ENCODE measurements at places on chromosomes 1 and 21.

DNA sequence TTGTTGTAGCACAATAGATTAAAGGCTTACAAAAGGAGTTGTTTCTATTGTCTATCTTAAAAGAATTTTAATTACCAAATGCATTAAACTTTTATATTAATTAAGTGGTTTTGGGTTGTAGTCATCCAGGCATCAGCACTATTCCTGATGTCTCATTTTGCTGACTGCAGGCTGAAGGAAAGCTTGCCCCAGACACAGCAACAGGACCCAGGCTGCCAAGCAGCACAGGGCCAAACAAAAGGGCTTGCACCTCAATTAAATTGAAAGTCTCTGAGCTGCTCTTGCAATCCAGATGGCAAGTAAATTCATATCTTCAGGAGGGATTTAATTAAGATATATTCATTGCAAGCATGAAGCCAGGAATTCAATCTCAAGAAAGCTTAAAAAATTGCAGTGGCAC, 80.7 kb upstream of the CHODL start:
- H3K36me3 ChIP-seq, result no peaks in the 10 kb centered on the region
- H3K27me3 ChIP-seq, result no peaks in the 10 kb centered on the region
- no peaks in the 10 kb centered on the region for H3K4me1 ChIP-seq
- H3K27ac ChIP-seq, result no peak overlapping the region
- no peak for DNase-seq

DNA sequence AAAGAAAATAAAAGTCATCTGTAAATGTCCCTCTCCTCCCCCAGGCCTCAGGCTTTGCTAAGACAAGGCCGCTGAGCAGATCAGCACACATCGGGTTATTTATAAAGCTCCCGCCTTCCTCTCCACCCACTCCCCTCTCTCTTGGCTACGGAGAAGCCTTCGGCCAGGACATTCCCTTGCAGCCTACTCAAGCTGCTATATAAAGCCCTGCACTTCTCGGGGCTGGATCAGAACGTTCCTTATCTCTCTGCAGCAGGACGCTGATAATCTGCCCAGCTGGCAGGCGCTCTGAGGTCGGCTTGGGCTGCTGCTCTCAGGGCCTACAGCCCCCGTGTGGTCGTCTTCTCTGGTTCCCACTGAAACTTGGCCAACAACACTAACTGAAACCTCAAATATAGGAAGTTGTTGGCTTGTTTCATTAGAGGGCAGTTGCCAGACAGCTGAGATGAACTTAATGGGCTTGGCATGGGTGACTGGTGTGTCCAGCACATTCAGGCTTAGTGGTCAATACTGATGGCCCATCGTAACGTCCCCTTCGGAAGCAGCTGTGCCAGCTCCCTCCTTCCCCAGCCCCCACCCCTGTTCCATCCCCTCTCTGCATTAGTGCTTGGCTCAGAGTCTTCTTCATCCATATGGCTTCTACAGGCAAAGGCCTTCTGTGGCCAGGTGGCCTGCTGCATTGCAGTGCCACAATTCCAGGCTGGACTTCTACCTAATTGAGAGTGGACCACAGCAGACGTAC, 64.6 kb downstream of the IER5 start:
- H3K27ac ChIP-seq, result peak overlapping the region; percentile 75
- H3K36me3 ChIP-seq, result no peaks in the 10 kb centered on the region
- H3K4me3 ChIP-seq, result no peak overlapping the region
- peaks cover 23% of the 10 kb centered on the region for H3K4me1 ChIP-seq

DNA sequence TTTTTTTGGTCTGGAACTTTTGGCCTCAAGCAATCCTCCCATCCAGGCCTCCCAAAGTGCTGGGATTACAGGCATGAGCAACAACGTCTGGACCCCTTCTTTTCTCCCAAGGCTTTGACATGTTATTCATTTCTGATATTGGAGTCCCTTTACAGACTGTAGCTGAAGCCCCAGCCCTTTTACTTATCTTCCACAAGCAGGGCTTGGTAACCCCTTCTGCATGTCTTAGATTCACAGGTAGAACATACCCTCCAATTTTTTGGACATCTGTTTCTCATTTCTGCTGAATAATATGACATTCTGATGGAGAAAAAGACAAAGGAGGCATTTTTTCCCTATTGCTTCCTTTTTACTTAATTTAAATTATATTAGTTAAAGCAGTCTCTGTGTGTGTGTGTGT, 39.2 kb upstream of the RGS21 start:
- no peak overlapping the region for H3K27ac ChIP-seq
- DNase-seq, result no peak
- H3K27me3 ChIP-seq, result no peaks in the 10 kb centered on the region

DNA sequence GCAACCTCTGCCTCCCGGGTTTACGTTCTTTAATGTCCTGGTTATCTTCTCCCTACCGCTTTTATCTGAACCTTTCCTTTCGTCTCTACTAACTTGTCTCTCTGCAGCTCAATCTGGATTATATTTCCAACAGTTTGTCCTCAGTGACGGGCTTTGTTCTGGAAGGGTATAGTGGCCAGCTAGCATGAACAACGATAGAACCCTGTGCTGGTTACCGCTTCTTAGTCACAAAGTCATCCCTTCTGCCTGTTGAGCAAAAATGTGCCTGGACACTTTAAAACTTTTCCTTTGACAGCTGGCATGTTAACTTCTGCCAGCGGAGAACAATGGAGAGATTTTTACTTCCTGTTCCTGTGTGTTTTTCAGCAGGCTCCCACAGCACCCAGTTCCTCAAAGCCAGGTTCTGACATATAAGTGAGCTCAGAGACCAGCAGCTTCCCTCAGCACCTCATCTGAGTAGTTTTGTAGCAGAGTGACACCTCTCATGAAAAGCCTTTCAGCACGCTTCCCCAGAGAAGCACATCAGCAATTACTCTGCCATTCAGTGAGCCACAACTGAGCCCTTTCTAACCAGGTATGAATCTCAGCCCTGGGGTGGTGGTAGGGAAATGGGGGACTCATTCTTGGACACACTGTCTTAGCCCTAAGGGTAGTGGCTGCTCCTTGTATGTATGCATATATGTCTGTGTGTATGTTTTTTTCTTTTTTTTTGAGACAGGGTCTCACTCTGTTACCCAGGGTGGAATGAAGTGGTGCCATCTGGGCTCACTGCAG, 23.6 kb upstream of the CCDC17 start:
- no peaks in the 10 kb centered on the region for H3K4me1 ChIP-seq
- H3K27ac ChIP-seq, result no peak overlapping the region
- no peaks in the 10 kb centered on the region for H3K27me3 ChIP-seq
- no peak for DNase-seq

DNA sequence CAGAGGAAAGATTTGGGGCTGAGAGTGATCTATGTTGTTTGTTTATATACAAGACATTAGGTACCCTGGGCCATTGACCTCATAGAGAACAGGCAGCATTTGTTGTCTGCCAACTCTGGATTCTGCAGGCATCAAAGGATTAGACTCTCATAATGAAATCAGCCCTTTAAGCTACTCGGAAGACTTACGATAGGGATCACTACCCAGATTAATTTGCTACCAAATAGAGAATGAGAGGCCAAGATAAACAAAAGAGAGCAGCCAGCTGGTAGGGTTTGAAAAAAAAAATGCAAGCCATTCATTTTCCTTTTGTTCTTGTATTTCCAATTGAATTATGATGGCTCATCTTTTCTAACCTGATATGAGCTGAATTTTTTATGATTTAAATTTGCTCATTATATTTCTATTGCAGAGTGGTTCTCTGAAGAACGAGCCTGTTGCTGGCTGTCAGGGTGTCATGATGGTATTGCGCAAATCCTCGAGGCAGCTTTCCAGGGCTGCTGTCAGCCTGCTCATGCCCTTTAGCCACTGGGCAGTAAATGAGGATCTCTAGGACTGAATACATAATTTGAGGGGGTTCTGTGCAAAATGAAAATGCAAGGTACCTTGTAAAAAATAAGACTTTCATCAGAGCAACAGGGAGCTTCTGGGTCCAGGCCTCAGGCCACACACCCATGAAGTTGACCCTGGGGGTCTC, 116.4 kb upstream of the KCNJ15 start:
- H3K27me3 ChIP-seq, result no peaks in the 10 kb centered on the region
- H3K36me3 ChIP-seq, result no peaks in the 10 kb centered on the region
- H3K27ac ChIP-seq, result no peak overlapping the region
- no peaks in the 10 kb centered on the region for H3K4me1 ChIP-seq
- DNase-seq, result no peak

- no peaks in the 10 kb centered on the region for H3K36me3 ChIP-seq
- DNase-seq, result no peak
- H3K27ac ChIP-seq, result no peak overlapping the region
- H3K4me3 ChIP-seq, result no peak overlapping the region
- H3K27me3 ChIP-seq, result no peaks in the 10 kb centered on the region
Measured at GRCh38 chr1:38123356-38124135, 77.0 kb upstream of the POU3F1 start.

Data from tibial nerve (tissue), 4 donors.